ENCODE measurements at places on chromosomes 16 and 17.

DNA sequence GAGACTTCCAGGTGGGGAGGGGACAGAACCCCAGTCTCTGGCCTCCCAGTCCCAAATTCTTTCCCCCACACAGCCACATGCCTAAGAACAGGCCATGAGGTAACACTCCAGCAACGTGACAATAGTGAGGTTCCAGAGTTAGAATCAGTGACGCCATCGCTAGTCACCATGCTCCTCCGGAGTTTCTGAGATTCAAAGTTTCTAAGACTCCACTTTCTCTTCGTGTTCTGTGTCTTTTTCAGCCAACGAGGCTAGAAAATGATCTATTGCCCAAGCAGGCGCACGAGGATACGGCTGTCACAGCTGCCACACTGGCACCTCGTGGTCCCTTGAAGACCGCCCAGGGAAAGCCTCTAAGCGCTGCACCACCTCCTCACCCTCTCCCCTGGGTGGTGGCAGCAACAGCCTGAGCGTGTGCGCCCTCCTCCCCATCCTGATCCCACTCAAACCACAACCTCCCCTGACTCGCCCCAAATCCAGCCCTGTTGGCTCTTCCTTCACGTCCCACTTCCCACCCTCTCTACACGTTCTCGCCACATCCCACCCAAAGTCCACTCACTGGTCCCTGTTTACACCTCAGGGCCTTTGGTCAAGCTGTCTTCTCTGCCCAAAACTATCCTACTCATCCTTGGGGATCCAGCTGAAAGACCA is 1.0 kb downstream of the MCRIP1 start:
- DNase-seq: no peak

DNA sequence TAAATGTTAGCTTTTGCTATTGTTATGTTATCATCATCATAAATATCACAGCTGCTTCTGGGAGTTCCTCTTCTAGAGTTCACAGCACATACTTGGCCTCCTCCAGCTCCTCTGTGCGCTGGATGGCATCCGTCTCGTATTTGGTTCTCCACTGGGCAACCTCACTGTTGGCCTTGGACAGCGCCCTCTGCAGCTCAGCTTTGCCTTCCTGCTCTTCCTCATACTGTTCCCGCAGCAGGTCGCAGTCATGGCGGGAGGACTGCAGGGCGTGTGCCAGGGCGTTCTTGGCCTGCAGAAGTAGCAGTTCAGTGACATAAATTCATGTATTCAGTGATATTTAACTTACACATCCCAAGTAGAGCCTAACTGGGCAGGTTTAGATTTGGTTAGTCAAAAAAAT is 23.4 kb downstream of the MYH8 start:
- no peak for DNase-seq

- no peak for DNase-seq
Measured at GRCh38 chr16:18788828-18789514, 1.2 kb downstream of the RPS15A start.

DNA sequence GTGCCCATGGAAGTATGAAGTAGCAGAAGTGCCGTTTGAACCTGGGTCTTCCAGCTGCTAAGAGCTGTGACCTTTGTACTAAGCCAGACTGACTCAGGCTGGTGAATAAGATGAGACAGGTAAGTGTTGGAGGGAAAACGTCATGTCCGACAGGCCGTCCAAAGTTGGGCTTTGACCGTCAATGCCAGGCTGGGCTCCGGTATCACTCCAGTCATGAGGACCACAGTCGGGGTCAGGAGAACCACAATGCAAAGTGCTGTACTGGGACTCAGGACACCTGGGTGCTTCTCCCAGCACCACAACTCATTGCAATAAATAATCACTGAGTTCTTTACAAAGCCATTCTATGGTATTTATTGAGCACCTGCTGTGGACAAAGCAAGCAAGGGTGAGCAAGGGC is 268.6 kb downstream of the HAPSTR1 start:
- DNase-seq: no peak

GRCh38 chr16:10976634-10977033 is 32.3 kb downstream of the CLEC16A start:
- DNase-seq: no peak

- no peak for DNase-seq
Measured at GRCh38 chr17:2028234-2028614, 1.7 kb upstream of the DPH1 start.

GRCh38 chr17:46928467-46929261 is 5.7 kb downstream of the GOSR2 start:
- no peak for DNase-seq

- DNase-seq: no peak
Measured at GRCh38 chr16:69818891-69819545, 56.9 kb downstream of the WWP2 start.

DNA sequence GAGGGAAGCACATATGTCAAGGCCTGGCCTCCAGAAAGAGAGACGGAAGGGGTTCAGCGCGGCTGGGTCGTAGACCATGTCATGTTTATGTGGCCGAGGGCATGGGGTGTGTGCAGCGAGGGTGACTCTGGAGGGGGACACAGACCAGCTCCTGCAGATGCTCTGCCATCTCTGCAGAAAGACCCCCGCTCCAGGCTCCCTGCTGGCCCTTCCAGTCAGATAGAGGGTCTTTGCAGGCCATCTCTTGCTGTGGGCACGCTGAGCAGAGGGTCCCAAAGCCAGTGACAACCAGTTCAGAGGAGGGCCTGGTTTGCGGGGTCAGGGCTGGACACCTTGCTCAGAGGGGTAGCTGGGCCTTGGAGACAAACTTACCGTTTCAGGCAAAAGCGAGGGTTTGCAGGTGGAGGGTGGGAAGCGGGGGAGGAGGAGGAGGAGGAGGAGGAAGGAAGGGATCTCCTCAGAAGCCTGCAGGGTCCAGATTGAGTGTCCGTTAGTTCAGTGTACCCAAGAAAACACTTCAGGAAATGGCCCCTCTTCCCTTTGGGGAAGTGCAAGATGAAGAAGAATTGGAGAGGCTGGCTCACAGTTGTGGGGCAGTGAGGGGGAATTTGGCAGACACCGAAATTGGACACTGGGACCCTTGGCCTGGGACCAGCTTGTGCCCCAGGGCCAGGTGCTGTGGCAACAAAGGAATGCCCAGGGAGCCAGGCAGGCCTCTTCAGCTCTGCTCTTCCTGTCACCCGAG is 102.8 kb downstream of the CMIP start:
- DNase-seq: no peak

DNA sequence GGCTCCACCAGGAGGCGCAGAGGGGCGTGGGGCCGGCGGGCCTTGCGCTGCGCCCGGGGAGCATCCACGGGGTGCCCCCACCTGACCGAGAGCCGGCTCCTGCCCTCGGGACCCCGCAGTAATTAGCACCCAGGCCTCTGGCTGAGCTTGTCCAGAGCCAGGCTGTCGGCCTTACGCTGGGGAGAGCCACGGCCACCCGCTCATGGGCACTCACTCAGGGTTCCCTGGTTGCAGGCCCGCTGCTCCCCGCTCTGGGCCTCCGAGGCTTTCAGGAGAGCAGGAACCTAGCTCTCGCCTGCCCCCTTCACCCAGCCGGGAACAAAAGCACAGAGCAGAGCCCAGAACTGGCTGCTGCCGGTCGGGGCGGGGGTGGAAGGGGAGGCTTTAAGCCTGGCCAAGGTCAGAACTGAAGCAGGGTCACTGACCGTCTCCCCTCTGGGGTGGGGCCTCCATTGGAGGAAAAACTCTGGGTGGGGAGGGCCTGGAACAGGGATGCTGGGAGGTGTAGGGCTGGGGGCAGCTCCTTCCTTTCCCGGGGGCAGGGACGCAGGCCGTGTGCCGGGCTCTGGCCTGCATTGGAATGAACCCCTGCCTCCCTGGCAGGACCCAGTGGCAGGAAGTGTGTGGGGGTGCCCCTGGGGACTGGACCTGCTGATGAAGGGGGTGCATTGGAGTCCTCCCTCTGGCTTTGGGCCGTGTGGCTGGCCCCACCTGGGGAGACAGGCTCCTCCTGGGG is 12.3 kb downstream of the GLIS2 start:
- peak; percentile 45 for DNase-seq

GRCh38 chr17:45451131-45451530 is 18.5 kb upstream of the ARHGAP27 start:
- no peak for DNase-seq

DNA sequence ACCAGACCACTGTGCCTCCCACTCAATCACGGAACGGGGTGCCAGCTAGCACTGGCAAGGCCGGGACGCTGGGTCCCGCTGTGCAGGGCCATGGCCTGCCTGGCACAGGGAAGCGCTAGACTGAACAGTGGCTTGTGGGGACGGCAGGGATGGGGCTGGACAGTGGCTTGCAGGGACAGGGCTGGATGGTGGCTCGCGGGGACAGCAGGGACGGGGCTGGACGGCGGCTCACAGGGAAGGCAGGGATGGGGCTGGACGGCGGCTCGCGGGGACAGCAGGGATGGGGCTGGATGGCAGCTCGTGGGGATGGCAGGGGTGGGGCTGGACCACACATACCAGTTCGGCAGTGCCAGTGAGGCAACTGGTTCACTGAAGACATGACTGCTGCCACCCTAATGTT is 32.6 kb downstream of the LMF1 start:
- no peak for DNase-seq

- DNase-seq: no peak
Measured at GRCh38 chr17:32268734-32269288, 3.2 kb downstream of the RHBDL3 start.

DNA sequence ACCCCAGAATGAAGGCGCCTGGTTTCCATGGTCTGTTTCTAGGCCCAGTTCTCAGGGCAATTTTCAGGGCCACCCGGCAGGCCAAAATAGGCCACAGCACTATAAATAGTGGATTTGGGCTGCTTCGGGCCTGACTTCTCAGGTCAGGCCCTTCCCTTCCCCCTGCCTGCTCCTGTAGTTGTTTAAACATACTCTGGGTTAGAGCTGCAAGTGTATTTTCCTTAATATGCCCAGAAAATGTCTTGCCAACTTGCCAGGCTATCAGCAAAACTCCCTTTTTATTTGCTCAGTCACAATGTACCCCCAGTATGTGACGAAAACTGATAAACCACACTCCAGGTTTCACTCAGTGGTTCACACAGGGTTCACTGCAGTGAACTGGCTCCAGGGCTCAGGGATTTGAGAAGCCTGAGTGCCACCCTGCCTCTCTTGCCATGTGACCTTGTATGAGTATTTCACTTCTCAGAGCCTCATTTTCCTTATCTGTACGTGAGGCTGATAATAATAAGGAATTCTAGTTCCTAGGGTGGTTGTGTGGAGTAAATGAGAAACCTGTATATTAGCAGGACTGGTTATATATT is 76.5 kb downstream of the GPRC5B start:
- no peak for DNase-seq

- no peak for DNase-seq
Measured at GRCh38 chr17:43774304-43775250, 4.2 kb downstream of the DUSP3 start.

GRCh38 chr17:34637548-34638525 is 58.5 kb downstream of the TMEM132E start:
- peak; percentile 10 for DNase-seq

- no peak for DNase-seq
Measured at GRCh38 chr17:40124279-40125141, 2.7 kb downstream of the MSL1 start.

GRCh38 chr16:86432048-86432447 is 78.3 kb upstream of the FOXF1 start:
- DNase-seq: no peak

DNA sequence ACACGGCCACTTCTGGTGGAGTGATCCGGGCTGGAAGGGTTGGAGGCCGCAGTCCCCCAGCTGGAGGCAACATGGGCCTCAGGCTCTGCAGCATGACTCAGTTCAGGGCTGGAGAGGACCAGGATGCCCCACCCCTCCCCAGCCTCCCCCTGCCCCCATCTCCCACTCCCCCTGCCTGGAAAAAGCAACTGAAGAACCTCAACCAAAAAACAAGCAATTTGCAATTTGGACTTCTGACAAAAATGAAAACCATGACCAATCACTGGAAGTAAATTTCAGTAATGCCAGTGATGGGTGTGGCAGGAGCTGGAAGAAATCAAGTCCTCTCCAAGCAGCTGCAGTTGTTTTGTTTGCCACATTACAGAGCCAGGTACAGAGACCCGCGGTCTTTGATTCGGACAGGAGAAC is 6.6 kb upstream of the MIF4GD start:
- DNase-seq: peak; percentile 69

DNA sequence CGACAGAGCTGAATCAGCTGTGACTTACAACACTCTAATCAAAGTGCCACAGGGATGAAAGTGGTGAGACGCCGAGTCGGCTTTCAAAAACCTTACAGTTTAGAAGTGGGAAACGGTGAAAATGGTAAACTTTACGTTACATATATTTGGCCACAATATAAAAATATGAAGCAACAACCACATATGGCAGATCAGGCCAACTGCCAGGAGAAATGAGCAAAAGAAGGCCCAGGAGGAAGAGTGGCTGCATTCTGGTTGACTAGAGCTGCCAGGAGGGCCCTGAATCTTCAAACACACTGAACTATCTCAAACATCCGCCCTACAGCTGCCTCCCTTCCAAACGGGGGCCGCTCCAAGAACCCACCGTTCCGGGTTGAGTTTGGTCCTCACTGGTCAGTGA is 56.3 kb downstream of the MRM3 start:
- no peak for DNase-seq

GRCh38 chr16:11057711-11058345 is 113.5 kb downstream of the CLEC16A start:
- no peak for DNase-seq

- DNase-seq: no peak
Measured at GRCh38 chr17:13484020-13484419, 117.7 kb downstream of the HS3ST3A1 start.

DNA sequence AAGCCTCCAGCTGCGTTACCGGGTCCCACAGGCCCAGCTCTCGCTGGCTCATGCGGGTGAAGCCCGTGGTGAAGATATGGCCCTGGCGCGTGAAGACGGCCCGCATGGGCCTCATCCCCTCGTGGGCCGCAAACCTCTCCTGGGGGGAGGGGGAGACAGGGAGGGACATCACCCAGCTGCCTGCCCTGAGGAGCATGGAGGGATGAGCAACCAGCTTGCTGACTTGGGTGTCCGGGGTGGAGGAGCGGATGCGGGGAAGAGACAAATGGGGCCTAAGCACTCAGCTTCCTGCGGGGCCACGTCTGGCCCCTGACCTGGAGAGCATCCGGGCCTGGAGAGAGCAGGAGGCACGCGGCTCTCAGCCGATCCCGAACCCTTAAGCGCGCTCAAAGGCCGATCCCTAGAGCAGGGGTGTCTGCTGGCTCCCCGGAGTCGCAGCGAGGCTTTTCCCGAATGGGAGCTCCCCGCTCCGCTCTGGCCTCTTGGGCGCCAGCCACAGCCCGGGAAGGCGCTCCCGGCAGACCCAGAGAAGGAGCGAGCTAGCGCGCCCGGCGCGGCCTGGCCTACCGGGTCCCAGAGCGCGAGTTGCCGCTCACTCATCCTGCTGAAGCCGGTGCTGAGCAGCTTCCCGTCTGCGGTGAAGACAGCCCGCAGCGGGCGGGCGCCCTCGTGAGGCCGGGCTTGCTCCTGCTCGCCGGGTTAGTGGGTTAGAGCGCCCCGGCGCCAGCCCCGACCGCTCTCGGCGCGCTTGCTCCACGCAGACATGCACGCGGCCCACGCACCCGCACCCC is 5.0 kb downstream of the CORO6 start:
- no peak for DNase-seq

GRCh38 chr17:64472564-64472963 is 23.6 kb downstream of the MILR1 start:
- no peak for DNase-seq

- DNase-seq: no peak
Measured at GRCh38 chr16:10226141-10226986, 44.1 kb upstream of the GRIN2A start.

- no peak for DNase-seq
Measured at GRCh38 chr17:2024572-2025219, 438 bp downstream of the RTN4RL1 start.

- no peak for DNase-seq
Measured at GRCh38 chr17:52470553-52470952, 312.0 kb upstream of the CA10 start.
